ENCODE measurements at places on chromosomes 5 and 9. TPM values are rescaled to one million over a fixed set of nuclear protein-coding genes. Genes with fewer than 3 reads are reported as not detected.
A peak's percentile ranks its signal among the peaks of the same experiment; 100 is the strongest.

DNA sequence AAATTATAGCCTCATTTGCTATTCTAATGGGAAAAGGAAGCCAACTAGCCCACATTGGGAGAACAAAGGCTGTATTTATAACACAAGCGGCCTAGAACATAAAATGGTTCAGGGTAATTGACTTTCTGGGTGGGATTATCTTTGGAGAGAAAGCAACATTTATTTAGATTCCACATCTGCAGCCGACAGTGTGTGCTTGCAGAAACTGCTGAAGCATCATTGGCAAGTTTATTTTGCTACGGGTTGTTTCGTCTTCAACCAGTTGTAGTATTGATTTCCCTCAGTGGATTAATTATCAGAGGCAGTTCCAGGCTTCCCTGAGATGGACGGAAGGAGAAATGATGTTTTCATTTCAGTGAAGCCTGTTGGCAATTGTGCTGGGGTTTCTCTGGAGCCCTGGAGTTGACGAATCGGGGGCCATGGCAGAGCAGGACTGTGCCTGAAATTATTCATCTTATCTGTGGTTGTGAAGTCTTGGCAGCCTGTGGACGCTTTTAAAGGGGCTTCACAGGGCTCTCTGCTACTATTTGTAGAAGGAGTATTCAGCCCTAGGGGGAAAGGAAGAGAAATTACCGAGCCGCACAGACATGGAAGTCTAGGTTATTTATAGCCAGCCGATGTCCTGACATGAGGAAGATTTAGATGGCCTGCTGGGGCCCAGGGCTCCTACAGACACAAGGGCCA, 290.6 kb upstream of the IRX4 start:
- DNase-seq: no peak
- H3K27me3 ChIP-seq: no peaks in the 10 kb centered on the region
- no peak overlapping the region for H3K27ac ChIP-seq

- DNase-seq: no peak
- no peaks in the 10 kb centered on the region for H3K4me1 ChIP-seq
- no peaks in the 10 kb centered on the region for H3K36me3 ChIP-seq
Observed at GRCh38 chr9:122016744-122017143, 76.4 kb downstream of the TTLL11 start.

- H3K4me1 ChIP-seq: peaks cover 5% of the 10 kb centered on the region
- H3K36me3 ChIP-seq: no peaks in the 10 kb centered on the region
- no peak overlapping the region for H3K27ac ChIP-seq
- H3K4me3 ChIP-seq: no peak overlapping the region
- DNase-seq: no peak
Observed at GRCh38 chr9:120654272-120654671, 60.0 kb downstream of the MEGF9 start.

Gene SIT1
- 155 TPM for total RNA-seq

DNA sequence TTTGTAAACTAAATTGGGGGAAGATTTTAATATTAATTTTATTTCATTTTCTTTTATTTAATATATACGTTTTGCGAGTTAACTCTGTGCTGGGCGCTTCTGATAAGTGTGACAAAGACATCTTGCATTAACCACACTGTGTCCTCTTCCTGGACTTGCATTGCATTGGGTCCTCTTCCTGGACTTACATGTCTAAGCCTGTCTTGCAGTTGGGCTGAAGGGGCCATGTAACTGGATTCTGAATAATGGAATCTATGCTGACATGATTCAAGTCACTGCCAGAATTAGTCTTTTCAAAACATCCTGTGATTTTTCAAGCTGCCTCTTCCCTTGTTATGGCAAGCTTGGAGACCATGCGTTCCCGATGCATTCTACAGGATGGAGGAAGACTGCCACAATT, 122.6 kb downstream of the TRIM32 start:
- no peak overlapping the region for H3K4me3 ChIP-seq
- no peak overlapping the region for H3K27ac ChIP-seq
- H3K27me3 ChIP-seq: no peaks in the 10 kb centered on the region
- no peak for DNase-seq
- no peaks in the 10 kb centered on the region for H3K36me3 ChIP-seq
- no peaks in the 10 kb centered on the region for H3K4me1 ChIP-seq

Gene BSPRY
- total RNA-seq: 7.2 TPM

DNA sequence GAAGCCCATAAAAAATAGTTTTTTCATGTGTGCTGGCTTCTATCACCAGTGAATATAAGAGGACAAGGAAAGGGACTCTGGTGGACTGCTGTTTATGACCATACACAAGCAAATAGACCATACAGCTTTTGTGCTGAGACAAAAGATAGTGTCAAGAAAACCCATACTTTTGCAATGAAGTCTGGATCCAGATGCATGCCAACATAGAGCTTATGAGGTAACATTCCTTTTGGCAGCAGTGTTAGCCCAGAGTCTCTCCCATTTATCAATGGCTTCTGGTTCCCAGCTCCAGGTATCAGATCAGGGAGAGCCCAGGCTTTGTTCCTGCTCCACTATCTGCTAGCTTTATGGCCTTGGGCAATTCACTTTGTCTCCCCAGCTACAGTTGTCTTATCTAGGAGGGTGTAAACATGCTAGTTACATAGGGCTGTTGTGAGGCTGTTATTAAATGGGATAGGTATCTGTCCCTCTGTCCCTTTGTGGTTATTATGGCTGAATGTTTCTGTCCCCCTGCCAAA, 55.6 kb downstream of the CCDC192 start:
- H3K4me1 ChIP-seq: no peaks in the 10 kb centered on the region
- H3K27ac ChIP-seq: no peak overlapping the region
- no peak overlapping the region for H3K4me3 ChIP-seq
- no peaks in the 10 kb centered on the region for H3K36me3 ChIP-seq
- H3K27me3 ChIP-seq: peaks cover 2% of the 10 kb centered on the region

- DNase-seq: peak; percentile 80
- peaks cover 6% of the 10 kb centered on the region for H3K36me3 ChIP-seq
- peaks cover 82% of the 10 kb centered on the region for H3K4me1 ChIP-seq
Observed at GRCh38 chr5:10632110-10632761, 68.4 kb downstream of the ANKRD33B start.

GRCh38 chr9:35350212-35350611, 139.7 kb upstream of the RUSC2 start:
- H3K4me3 ChIP-seq: no peak overlapping the region
- H3K27me3 ChIP-seq: peaks cover 4% of the 10 kb centered on the region

GRCh38 chr5:93249651-93250289, 331.2 kb downstream of the NR2F1-AS1 start:
- no peaks in the 10 kb centered on the region for H3K27me3 ChIP-seq
- H3K4me1 ChIP-seq: no peaks in the 10 kb centered on the region
- no peak overlapping the region for H3K4me3 ChIP-seq
- H3K36me3 ChIP-seq: no peaks in the 10 kb centered on the region
- no peak for DNase-seq
- H3K27ac ChIP-seq: no peak overlapping the region

DNA sequence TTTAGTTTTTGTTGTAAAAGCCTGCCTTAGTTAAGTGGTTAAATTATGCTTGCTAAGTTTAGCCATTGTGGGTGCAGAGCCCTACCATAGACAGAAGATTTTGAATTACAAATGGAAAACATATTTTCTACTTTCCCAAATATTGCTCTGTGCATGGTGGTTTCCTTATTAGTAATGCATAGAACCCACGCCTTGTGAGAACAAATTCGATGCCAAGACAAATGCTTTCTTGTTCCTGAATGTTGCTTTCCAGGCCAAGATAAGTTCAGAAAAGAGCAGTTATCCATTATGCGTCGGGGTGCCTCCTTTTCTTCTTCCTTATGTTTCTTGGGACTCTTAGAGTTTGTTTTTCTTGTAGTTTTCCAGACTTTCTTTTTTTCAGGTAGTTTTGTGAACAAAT, 31.0 kb upstream of the GARNL3 start:
- peaks cover 10% of the 10 kb centered on the region for H3K27me3 ChIP-seq
- H3K4me1 ChIP-seq: no peaks in the 10 kb centered on the region
- H3K4me3 ChIP-seq: no peak overlapping the region

- DNase-seq: no peak
- H3K27ac ChIP-seq: no peak overlapping the region
- no peak overlapping the region for H3K4me3 ChIP-seq
- no peaks in the 10 kb centered on the region for H3K4me1 ChIP-seq
Observed at GRCh38 chr5:100615362-100615761, 80.2 kb downstream of the FAM174A start.

DNA sequence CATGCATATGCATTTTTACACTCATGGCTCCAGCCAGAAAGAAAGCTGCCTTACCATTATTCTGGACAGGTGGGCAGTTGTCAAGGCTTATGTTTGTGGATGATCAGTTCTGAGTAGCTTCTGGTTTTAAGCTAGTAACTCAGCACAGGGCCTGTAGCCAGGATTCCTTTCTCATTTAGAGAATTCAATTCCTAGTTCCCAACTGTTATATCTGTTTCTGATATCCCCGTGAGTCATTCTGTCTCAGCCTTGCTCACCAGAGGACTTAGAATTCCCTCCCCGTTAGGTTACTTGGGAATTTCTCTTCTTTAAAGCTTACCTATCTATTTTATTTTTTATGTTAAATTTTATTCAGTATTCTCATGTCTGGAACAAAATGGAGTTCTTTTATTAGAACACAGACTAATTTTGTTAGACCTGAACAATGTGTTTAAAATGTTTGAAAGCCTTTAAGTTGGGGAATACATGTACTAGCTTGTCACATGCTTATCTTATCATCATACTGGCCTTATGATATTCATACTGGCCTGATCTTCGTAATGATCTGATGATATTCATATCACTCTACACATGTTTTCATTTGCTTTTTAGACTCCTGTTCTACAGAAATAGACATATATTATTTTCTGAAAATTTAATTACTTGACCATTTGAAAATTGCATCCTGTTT, 47.1 kb downstream of the CAST start:
- peaks cover 18% of the 10 kb centered on the region for H3K36me3 ChIP-seq
- no peaks in the 10 kb centered on the region for H3K27me3 ChIP-seq
- peaks cover 11% of the 10 kb centered on the region for H3K4me1 ChIP-seq
- DNase-seq: no peak
- H3K27ac ChIP-seq: no peak overlapping the region

GRCh38 chr9:16386007-16386826, 484.3 kb downstream of the BNC2 start:
- no peak overlapping the region for H3K27ac ChIP-seq
- no peak overlapping the region for H3K4me3 ChIP-seq
- DNase-seq: no peak

GRCh38 chr9:87434366-87434765, 63.3 kb upstream of the DAPK1 start:
- no peaks in the 10 kb centered on the region for H3K27me3 ChIP-seq
- H3K27ac ChIP-seq: no peak overlapping the region
- H3K4me1 ChIP-seq: no peaks in the 10 kb centered on the region
- H3K4me3 ChIP-seq: no peak overlapping the region
- no peaks in the 10 kb centered on the region for H3K36me3 ChIP-seq

DNA sequence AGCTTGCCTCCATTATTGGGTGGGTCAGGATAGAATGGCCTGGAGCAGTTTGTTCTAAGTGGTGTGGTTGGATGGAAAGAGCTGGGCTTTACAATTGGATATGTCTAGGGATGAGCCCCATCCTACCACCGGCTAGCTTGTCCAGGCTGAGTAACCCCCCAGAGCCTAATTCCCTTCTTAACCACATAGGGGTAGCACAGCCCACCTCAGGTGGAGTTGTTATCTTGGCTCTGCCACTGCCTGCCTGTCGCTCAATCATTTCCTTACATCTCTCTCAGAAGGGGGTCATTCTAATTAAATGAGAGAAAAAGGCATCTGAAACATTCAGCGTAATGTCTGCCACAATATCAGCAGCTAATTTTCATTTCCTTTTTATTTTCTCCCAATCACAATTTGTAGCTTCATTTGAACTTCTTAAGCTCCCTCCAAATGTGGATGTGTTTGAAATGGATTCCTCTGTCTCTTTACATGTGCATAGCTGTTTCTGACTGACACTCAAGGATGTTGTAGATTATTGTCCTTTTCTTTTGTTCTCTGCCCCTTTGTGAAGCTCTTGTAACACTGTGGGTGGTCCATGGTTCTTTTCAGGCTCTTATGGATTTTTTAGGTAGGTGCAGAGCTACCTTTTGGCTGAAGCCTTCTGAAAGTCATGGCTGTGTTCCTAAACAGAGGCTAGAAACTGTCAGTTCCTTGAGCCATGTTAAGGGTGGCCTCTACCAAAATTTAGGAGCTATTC, 383.1 kb upstream of the KLF4 start:
- no peaks in the 10 kb centered on the region for H3K36me3 ChIP-seq
- no peak overlapping the region for H3K27ac ChIP-seq
- no peak overlapping the region for H3K4me3 ChIP-seq

- no peak overlapping the region for H3K4me3 ChIP-seq
- no peaks in the 10 kb centered on the region for H3K27me3 ChIP-seq
- DNase-seq: no peak
- no peaks in the 10 kb centered on the region for H3K36me3 ChIP-seq
- no peaks in the 10 kb centered on the region for H3K4me1 ChIP-seq
Observed at GRCh38 chr9:107749787-107750444, 260.3 kb upstream of the KLF4 start.

DNA sequence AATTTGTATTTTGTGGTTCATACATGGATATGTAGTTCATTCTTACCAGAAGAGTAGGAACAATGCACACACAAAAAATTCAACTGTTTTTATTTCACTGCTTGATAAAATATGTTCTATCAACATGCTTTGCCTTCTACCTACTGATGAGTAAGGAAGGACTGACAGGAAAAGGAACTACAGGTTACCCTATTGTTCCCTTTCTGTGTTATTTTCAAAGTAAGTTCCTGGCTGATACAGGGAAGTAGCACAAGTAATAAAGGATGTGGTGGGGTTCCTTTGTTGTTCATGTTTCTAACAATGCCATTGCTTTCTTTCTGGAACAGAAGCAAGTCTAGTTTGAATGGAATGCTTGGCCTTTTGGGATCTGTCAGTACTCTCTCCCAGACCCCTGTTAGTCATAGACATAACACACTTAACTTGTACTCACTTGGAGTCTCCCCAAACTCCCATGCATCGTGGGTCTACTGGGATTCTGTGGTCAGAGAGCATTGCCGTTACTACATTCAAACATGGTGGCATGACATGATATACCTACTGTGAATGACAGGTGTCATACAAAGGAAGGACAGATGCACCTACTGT, 20.2 kb upstream of the ALDOB start:
- H3K27me3 ChIP-seq: peaks cover 29% of the 10 kb centered on the region
- H3K36me3 ChIP-seq: no peaks in the 10 kb centered on the region
- no peak overlapping the region for H3K27ac ChIP-seq
- no peak overlapping the region for H3K4me3 ChIP-seq

DNA sequence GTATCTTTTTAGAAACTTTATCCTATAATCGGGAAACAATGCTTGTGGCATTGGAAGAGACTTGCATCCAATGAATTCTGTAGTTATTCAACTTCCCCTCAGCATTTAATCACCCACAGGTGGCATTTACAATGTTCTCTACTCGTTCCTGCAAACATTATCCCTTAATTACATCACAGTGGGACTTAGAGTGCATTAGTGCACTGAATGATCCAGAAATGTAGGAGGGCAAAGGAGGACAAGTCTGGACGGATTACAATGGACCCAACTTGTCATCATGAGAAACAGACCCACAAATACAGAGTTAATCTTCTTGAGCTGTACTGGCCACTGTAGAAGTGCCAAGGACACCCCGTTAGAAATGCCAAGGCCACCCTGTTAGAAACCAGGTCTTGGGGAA, 129.1 kb downstream of the DOCK8 start:
- H3K4me3 ChIP-seq: no peak overlapping the region
- DNase-seq: no peak
- peaks cover 2% of the 10 kb centered on the region for H3K4me1 ChIP-seq
- no peak overlapping the region for H3K27ac ChIP-seq

- DNase-seq: no peak
- peaks cover 12% of the 10 kb centered on the region for H3K27me3 ChIP-seq
- H3K4me3 ChIP-seq: no peak overlapping the region
- H3K27ac ChIP-seq: no peak overlapping the region
Observed at GRCh38 chr5:148186248-148187003, 16.4 kb upstream of the SPINK6 start.

Gene GLDC
- 6.3 TPM for total RNA-seq

GRCh38 chr5:21432646-21433045, 1420.5 kb downstream of the CDH12 start:
- H3K27me3 ChIP-seq: no peaks in the 10 kb centered on the region
- no peak overlapping the region for H3K27ac ChIP-seq
- H3K36me3 ChIP-seq: no peaks in the 10 kb centered on the region
- DNase-seq: no peak
- H3K4me3 ChIP-seq: no peak overlapping the region

Gene PCDHGA6
- 0.20 TPM for total RNA-seq
